Activated CD8-positive, alpha-beta memory T cell treated with anti-CD3 and anti-CD28 coated beads, Interleukin-2, amount 50 U/mL, for 4 hours (primary cell): ENCODE measurements at places on chromosomes 1 and 21.

GRCh38 chr1:156435545-156436140, 64.9 kb downstream of the MEF2D start:
- no peak for DNase-seq

- DNase-seq: no peak
These were observed 378.2 kb upstream of the PBX1 start for GRCh38 chr1:164180824-164181223.

DNA sequence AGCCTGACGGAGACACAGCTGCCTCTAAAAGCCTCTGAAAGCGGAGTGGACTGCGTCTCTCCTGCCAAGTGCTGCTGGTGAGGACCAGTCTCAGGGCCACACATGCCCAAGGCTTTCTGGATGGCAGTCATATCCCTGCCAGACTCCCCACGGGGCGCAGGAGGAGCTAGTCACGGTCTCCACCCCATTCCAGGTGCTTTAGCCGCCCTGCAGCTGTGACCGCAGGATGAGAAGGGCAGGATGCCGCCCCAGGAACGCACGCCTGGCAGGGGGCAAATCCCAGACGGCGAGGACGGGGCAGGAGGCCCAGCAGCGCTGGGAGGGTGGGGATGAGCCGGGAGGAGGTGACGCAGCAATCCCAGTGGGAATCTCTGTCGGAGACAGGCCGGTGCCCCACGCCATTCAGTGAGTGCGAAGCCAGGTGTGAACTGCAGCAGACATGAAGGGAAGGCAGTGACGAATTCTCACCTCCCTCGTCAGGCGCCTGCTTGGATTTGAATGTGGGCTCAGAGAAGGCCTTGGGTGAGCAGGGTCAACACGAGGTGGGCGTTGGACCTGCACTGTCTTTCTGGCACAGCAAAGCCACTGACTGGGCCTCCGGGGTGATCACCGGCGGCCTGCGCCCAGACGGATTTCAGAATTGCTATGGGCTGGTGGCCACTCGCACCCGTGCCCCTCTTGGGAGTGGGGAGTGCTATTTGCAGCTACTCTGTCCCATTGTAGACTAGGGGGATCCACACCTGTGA, 38.5 kb upstream of the SLC19A1 start:
- DNase-seq: no peak

GRCh38 chr1:155250246-155250632, 5.0 kb downstream of the ENTREP3 start:
- DNase-seq: no peak

DNA sequence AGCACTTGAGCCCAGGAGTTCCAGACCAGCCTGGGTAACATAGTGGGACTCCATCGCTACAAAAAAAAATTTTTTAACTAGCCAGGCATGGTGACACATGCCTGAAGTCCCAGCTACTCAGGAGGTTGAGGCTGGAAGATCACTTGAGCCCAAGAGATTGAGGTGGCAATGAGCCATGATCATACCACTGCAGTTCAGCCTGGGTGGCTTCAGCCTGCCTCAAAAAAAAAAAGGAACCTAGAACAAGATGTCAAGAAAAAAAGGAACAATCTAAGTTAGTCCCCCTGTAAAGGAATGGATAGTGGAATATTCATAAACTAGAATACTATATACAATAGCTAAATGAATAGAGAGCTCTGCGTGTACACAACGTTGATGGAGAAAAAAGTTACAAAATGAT, 14.4 kb downstream of the NSL1 start:
- no peak for DNase-seq

- DNase-seq: no peak
These were observed 10.0 kb upstream of the IGSF3 start for GRCh38 chr1:116677474-116678062.

DNA sequence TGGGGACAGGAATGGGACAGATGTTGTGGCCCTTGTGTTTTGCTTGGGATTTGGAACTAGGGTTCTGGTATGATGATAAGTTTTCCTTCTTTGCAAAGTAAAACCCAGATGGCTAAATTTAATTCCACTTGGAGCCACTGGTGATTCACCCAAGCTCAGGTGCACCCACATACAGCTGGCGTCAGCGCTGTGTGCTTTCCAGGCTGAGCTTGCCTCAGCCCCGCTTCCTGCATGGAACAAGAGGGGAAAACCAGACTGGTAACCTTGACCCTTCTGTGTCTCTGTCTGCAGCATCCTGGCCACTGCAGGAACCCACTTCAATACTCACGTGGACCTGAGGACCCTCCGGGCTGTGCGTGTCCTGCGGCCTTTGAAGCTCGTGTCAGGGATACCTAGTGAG, 94.2 kb downstream of the CACNA1E start:
- no peak for DNase-seq

GRCh38 chr21:29689753-29690152, 250.0 kb downstream of the GRIK1 start:
- no peak for DNase-seq

- no peak for DNase-seq
These were observed 624.8 kb upstream of the PTBP2 start for GRCh38 chr1:96096613-96097321.

GRCh38 chr1:192506741-192507155, 68.8 kb upstream of the RGS1 start:
- no peak for DNase-seq

DNA sequence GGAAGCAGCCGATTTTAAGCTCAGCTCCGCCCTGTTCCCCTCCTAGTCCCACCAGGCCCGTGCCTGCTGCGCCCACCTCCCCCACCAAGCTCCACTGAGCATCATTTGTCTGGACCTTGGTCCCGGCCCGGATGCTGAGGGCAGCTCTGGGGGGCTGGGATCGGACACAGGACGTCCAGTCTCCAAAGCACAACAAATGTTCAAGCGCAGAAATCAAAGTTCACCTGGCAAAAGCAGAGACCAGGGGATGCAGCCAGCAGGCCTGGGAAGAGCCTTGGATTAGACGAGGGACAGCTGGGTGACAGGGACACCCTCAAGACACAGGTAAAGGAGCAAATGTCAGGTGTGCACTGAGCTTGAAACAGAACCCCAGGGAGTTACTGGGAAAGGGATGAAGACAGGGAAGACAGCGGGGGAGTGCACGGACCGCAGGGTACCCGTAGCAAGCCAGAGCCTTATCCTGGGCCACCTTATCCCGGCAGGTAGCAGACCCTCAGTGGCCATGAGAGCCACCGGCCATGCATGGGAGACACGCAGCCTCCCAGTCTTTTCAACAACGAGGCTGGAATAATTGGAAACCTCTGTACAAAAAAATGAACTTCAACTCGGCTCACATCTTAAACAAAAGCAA, 22.2 kb upstream of the TMEM52 start:
- DNase-seq: no peak

GRCh38 chr1:75870951-75871350, 61.3 kb downstream of the ASB17 start:
- no peak for DNase-seq

DNA sequence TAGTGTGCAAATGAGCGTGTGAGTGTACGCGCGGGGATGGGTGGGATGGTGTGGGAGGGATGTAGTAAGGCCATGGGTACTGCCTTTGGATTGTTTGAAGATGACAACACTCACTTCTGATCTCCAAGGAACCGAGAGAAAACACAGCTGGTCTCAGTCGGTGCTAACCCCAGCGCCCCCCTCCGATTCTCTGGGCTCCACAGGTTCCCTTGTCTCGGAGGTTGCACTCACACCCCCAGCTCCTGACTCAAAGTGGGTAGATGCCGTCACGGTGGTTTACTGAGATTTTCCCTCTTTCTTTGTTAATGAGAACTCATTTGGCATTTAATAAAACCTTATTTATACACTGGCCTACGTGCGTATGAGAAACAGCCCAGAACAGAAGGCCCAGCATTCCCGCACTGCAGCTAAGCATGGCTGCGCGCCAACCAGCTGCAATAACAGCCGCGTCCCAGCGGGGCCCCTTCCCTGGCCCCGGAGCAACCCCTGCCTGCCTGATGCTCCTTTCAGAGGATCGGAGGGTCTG, 25.8 kb downstream of the ABCA4 start:
- DNase-seq: no peak

GRCh38 chr1:108663074-108663473, 2.2 kb upstream of the HENMT1 start:
- no peak for DNase-seq

GRCh38 chr21:15065392-15066122, 757 bp upstream of the NRIP1 start:
- DNase-seq: peak; percentile 78

DNA sequence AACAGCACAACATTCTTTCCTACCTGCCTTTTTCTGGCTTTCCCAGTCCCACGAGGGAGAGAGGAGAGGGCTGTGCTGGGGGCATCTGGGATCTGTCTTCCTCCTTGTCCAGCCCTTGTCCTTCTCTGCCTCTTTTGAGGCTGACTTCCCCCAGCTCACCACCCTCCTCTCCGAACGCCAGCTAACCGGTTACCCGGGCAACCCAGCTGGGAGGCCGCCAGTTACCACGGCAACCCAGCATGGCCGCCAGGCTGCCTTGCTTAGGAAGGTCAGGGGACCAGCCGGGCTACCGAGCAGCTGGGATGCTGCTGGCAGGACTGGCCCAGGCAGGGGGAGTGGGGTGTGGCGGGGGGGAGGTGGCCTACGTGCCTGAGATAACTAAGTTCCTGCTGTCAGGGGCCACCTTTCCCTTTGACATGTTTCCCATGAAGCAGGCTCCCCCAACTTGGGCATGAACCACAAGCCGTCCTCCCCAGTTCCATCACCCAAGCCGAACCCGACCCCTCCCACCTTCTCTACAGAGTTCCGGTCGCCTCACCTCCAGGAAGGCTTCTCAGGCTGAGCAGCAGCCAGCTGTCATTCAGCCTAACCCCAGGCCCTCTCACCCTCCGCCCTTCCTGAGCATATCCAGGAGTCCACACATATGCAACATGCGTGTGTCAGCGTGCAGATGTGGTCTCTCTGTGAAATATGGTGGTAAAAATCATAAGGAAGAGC, 8.7 kb downstream of the PLEKHA6 start:
- no peak for DNase-seq

GRCh38 chr21:38714999-38715398, 90.7 kb upstream of the ETS2 start:
- no peak for DNase-seq

DNA sequence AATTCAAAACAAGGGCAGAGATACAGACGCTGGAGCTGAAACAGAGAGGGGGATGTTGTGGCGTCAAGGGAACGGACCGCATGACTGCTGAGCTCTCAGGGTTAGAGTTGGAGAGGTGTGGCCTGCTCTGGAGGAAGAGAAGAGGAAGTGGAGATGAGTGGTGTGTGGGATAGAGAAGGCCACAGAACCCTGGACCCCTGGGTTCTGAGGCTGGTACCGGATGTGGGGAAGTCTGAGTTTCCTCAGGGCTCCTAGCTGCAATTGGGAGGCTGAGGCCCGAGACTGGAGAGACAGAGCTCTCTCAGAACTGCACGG, 1.8 kb downstream of the BCAN start:
- no peak for DNase-seq

GRCh38 chr1:156586892-156587477, 4.6 kb upstream of the NAXE start:
- no peak for DNase-seq

GRCh38 chr1:235826102-235826854, 40.4 kb downstream of the LYST start:
- no peak for DNase-seq

- no peak for DNase-seq
These were observed 46.8 kb downstream of the USP24 start for GRCh38 chr1:55168353-55168752.

DNA sequence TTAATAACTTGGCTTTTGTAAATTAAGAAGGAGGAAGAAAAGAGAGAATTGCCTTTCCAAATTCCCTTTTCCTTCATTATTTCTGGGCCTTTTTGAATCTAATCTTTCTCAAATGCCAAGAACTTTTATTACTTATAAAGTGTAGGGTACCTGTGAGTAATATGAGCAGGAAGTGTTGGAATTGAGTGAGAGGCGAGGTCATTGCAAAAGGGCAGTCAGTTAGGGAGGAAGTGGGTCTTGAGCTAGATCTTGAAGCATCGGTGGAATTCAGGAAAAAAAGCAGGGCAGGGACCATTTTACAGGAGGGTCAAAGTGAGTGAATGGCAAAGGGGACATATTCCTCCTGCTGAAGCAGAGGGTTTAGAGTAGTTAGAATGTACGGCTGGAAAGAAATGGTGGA, 23.4 kb downstream of the DDI2 start:
- DNase-seq: no peak

GRCh38 chr1:74083128-74083527, 114.8 kb downstream of the LRRIQ3 start:
- DNase-seq: no peak

- no peak for DNase-seq
These were observed 22.9 kb upstream of the MTF2 start for GRCh38 chr1:93056214-93056613.
